Stimulated activated CD4-positive, alpha-beta T cell treated with anti-CD3 and anti-CD28 coated beads, Interleukin-1b, Interleukin-23, amount 100 ng/mL, for 1 hour (primary cell): ENCODE measurements at places on chromosomes 1 and 21.
A peak's percentile ranks its signal among the peaks of the same experiment; 100 is the strongest.

DNA sequence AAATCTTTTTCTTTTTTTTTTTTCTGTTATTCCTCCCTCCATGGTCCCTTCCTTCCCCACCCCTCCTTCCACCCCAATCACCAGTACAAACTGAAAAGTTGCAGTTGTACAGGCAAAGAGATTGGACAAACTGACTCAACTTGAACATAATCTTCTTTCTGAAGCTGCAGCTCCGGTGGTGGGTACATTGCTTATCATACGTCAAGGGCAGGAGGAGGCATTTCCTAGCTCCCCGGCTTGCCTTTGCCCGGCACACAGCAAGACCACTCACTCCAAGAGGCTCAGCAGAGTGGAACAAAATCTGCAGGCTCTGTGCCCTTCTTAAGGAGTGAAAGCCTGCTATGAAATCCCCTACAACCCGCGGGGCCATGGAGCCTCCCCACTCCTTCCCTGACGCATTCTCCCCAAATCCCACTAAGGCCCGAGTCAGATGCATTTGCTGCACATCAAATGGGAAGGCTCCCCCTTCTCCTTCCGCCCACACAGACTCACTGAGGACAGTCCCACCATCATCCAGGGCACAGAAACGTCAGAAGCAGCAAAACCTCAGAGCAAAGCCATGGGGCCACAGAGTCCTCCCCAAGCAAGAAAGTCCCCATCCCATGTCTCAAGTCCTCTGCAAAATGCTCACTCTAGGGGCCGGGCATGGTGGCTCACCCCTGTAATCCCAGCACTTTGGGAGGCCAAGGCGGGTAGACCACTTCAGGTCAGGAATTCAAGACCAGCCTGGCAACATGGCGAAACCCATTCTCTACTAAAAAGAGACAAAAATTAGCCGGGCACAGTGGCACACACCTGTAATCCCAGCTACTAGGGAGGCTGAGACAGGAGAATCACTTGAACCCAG, 45.9 kb downstream of the SYF2 start:
- no peak for DNase-seq

DNA sequence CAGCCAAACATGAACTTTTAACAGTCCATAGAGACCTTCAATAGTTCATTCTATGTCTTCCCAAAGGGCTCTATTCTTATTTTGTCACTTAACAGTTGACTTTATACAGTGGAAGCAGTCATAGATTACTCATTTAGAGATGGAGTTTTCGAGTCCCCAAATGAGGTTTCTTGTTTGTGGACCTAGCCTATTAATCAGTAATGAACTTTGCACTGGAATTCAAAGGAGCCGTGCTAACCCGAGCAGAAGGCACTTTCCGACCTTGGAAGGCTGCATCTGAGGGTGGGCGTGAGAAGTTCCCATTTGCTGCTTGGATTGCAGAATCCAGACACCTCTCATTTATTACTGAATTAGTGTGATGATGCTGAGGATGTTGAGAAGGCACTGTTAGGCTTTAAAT, 46.4 kb downstream of the TTC39A start:
- DNase-seq: no peak

- DNase-seq: no peak
Observed at GRCh38 chr1:207828485-207829158, 76.8 kb downstream of the CD46 start.

DNA sequence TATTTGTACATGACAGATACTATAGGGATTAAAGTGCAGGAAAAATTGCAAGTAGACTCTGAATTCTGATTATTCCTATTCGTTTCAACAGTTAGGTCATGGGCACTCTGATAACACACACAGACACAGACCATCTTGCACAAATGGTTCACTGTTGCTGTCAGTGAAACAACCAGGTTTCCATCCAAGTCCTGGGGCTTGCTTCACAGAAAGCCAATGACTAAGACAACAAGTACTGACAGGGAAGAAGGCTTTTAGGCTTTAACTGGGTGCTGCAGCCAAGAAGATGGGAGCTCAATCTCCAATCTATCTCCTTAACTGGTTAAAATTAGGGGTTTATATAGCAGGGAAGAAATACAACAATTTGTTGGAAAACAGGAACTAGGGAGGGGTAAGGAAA, 57.6 kb downstream of the RIMS3 start:
- no peak for DNase-seq

- DNase-seq: no peak
Observed at GRCh38 chr21:37829447-37829846, 86.8 kb downstream of the KCNJ6 start.

- peak; percentile 47 for DNase-seq
Observed at GRCh38 chr1:36650200-36651065, 167.7 kb upstream of the CSF3R start.
